T-helper 22 cell (primary cell): ENCODE measurements at places on chromosomes 16 and 17.
A peak's percentile ranks its signal among the peaks of the same experiment; 100 is the strongest.

DNA sequence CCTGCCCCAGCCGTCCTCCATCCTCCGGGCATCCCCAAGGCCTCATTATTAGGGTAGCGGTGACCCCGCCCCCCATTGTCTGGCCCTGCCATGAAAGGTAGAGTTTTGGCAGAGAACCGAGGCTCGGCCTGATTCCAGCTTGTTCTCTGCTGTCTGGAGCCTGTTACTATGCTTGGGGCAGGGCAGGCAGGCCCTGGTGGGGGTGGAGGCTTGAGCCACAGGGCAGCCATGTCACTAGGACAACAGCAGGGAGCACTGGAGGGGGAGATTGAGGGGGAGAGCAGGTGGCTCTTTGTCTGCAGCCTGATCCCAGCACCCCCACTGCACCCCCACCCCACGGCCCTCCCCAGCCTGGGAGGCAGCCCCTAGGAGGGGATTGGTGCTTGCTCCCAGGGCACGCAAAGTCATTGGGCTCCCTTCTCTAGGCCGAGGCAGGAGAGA lies 15.4 kb downstream of the RHBDL3 start:
- no peak for DNase-seq

DNA sequence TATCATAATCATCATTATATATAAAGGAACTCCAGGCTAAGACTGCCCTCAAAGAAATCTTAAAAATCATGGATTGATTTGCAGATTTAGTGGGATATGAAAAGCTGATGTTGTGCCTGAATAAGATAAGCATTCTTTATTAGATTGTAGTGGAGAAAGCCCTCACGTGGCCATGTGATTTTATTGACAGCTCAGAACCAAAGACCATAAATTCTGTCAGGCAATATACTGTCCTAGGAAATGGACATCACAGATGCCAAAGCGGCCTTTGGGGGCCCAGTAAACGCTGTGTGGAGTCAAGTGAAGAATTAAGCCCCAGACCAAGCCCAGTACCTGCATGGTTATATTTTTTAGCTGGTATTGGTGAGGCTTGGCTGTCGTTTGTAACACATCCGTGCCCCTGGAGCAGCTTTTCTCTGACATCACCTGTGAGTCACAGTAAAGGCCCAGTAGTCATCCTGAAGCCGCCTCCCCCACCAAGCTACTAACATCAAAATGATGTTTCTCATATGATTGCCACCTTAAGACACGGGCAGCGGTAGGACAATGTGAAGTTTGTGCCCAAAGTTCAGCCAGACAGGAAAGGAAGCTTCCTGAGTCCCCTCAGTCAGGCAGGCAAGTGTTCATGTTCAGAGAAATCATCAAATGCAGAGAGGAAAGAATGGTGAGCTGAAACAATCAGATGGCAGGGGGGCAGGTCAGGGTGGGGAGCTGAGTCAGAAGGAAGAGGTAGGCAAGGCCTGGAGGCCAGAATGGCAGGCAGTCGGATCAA lies 209.4 kb downstream of the IRX3 start:
- DNase-seq: no peak

- no peak for DNase-seq
Observed at GRCh38 chr17:60514053-60514452, 12.0 kb downstream of the APPBP2 start.

DNA sequence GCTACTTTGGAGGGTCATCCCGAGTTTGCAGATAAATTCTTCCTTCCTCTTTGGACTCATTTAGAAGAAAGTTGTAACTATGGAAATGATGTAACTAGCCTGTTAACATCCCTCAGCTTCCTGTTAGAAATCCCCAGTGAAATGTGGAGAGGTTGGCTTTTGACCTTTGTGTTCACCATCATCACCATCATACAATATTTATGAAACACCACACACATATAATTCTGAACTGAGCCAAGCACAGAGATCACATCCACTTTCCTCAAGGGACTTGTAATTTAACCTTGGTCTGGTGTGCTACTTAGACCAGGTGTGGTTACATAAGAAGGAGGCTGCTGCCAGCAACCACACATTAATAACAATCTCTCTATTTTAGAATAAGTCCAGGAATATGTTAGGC lies 2.5 kb downstream of the CAPNS2 start:
- DNase-seq: no peak

GRCh38 chr16:23679274-23679985 lies 741 bp downstream of the PLK1 start:
- no peak for DNase-seq

- DNase-seq: no peak
Observed at GRCh38 chr17:69430488-69430887, 16.0 kb downstream of the MAP2K6 start.

- no peak for DNase-seq
Observed at GRCh38 chr16:70660672-70661350, 14.5 kb downstream of the IL34 start.

GRCh38 chr16:14302399-14303181 lies 231.5 kb downstream of the MRTFB start:
- no peak for DNase-seq

DNA sequence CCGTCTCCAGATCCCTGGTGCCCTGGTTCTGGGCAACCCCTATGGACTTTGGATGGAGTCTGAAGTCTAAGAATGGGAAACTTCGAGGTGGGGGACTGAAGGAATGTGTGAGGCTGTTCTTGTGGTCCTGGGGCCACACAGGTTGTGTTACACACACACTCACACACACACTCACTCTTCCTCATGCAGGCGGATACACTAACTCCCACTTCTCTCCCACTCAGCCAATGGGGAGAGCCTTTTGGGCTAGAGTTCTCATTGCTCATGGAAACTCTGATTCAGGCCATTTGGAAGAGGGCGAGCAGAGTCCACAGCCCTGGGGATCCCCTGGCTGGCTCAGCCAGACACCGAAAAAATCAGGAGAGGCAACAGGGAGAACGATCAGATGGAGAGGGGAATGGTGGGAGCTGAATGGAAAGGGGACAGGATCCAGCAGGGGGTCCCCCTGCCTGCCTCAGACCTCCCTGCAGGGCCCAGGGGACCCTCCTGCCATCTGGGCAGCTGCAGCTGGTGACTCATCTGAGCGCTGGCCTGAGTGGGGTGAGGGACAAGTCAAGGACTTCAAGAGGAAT lies 9.1 kb downstream of the IGFBP4 start:
- no peak for DNase-seq

GRCh38 chr17:42682722-42683403 lies 532 bp downstream of the CNTNAP1 start:
- no peak for DNase-seq

- peak; percentile 24 for DNase-seq
Observed at GRCh38 chr17:42067371-42068091, 17.1 kb upstream of the C17orf113 start.

- no peak for DNase-seq
Observed at GRCh38 chr17:78337244-78338109, 22.4 kb downstream of the SOCS3 start.

- DNase-seq: no peak
Observed at GRCh38 chr17:51014129-51014528, 106.5 kb downstream of the SPAG9 start.

GRCh38 chr17:79338604-79339003 lies 264.0 kb downstream of the ENGASE start:
- no peak for DNase-seq

DNA sequence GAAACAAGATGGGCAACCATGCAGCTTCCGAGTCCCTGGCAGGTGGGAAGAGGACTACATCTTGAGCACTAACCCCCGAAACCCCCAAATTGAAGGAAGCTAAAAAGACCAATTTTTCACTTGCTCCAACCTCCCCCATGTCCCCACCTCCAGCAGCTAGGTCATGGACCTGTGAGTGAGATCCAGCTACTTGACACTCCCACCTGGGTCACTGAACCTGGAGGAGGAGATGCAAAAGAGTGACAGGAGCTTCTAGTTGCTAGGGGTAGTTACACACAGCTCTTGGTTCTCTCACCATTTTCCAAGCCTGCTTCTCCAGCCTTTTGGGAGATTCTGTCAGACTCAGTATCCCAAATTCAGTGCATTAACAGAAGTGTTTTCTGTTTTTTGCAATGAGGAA lies 11.2 kb downstream of the PDZD9 start:
- no peak for DNase-seq

DNA sequence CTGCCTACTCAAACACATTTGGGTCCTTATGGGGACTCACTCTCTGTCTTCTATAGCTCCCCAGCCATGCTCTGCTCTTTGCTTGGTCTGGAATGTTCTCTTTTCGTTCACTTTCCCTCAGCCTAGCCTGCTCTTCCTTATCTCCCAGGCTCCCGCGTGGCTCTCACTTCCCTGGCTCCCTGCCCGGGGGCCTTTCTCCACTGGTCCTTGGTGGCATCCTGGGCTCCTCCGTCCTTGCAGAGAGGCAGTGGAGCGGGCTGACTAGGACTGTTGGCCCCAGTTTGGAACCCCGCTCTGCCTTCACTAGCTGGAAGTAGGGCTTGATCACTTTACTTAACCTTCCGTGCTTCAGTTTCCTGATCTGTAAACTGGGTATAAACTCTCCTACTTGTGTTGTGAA lies 31.2 kb downstream of the SHISA6 start:
- no peak for DNase-seq

DNA sequence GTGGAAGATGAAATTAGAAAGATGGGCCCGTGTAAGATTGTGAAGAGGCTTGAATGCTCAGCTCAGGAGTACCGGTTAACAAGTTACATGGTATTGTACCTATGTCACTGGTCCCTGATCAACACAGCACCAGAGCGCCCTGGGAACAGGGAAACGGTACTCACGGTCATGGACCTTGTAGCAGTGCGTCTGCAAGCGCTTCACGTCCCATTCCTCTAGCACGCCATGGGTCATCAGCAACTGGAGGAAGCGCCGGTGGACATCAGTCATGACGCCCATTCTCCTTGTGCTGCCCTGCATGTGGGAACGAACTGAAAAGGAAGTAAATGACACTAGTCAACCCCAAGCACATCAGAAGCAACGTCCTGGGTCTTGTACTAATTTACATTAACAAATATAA lies 11.3 kb downstream of the NSMCE1 start:
- DNase-seq: no peak

DNA sequence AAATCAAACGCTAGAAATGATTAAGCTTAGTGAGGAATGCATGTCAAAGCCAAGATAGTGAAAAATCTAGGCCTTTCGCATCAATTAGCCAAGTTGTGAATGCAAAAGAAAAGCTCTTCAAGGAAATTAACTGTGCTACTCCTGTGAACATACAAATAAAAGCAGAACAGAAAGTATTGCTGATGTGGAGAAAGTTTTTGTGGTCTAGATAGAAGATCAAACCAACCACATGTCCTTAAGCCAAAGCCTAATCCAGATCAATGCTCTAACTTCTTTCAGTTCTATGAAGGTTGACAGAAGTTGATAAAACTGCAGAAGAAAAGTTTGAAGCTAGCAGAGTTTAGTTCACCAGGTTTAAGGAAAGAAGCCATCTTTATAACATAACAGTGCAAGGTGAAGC lies 1044.6 kb downstream of the CDH11 start:
- DNase-seq: no peak

DNA sequence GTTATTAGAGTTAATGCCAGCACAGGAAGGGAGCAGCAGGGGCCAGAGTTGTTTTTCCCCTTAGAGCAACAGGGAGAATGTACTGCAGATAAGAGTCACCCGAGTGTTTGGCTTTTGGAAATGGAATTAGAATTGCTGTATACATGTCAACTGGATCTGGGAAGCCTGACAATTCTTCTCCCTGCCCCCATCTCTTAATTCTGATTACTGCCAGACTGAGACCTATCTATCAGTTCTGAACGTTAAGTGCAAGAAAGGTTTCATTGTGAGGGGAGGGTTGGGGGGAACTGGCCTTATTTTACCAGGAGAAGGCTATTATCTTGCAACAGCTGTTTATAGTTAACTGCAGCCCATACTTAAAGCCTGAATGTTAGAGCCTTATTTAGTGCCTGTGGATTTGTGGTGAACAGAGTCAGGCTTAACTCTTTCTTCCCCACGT lies 424.5 kb upstream of the CDH11 start:
- DNase-seq: no peak

- DNase-seq: no peak
Observed at GRCh38 chr16:49699841-49700175, 156.1 kb downstream of the ZNF423 start.

DNA sequence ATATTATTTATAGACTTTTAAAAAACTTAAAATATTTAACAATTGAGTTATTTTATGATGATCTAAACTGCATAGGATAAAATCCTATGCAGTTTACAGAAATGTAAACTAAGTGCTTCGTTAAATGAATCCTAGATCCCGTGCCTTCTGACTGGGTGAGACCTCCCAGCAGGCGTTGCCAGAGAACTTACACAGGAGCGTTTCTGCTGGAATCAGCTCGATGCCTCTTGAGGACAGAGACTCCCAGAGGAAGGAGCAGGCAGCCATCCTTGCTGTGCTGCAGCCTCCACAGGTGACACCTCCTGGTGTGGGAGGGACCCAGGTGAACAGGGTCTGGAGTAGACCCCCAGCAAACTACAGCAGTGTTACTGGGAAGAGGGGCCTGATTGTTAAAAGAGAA lies 160.4 kb downstream of the WWOX start:
- DNase-seq: no peak

- no peak for DNase-seq
Observed at GRCh38 chr17:56810891-56811775, 22.6 kb downstream of the C17orf67 start.

DNA sequence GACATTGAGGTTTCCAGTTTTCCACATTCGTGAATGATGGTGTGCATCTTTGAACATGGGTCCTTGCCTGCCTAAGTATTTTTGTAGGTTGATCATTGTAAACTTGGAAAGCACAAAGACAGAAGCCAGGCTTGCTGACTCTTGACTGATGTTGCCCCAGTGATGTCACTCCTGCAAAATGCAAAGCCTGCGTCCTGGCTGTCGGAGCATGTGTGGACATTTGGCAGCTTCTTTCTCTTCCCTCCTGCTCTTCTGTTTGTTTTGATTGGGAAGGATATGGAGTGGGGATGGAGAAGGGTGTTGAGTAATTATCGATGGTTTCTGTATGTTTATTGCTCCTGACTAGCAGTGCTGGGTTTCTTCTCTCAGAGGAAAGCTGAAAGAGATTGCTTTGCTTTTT lies 3.2 kb downstream of the NDE1 start:
- no peak for DNase-seq

DNA sequence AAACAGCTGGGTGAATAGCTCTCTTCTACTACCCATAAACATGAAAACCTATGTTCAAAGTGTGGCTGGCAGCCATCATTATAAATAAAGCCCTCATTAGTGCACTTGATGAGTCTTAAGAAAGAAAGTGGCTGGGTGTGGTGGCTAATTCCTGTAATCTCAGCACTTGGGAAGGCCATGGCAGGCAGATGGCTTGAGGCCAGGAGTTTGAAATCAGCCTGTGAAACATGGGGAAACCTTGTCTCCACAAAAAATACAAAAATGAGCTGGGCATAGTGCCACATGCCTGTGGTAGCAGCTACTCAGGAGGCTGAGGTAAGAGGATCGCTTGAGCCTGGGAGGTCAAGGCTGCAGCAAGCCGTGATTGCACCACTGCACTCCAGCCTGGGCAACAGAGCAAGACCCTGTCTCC lies 28.3 kb upstream of the APPBP2 start:
- no peak for DNase-seq
